Stimulated activated CD4-positive, alpha-beta T cell treated with anti-CD3 and anti-CD28 coated beads, Interleukin-1b, Interleukin-23, amount 100 ng/mL, for 24 hours (primary cell): ENCODE measurements at places on chromosomes 12 and 14.

GRCh38 chr14:100673085-100673806 lies 53.4 kb upstream of the DLK1 start:
- DNase-seq = no peak

DNA sequence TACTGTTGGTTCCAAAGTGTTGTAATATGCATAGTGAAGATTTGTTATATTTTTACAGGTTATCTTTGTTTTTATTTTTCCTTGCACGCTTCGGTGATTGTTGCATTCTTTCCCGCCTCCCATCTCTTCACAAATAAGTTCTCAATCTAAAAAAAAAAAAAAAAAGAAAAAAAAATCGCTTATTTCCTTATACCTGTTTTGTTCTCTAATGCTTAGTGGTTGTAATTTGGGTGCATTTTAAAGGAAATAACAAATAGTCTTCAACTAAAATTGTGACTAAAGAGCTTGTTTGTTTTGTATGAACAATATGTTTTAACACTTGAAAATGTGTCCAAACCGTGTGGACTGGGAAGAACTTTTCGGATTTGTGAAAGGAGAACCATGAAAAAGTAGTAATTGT lies 1.5 kb downstream of the CAND1 start:
- DNase-seq = no peak

- no peak for DNase-seq
These were observed 32.9 kb downstream of the ARID2 start for GRCh38 chr12:45762185-45763110.

- no peak for DNase-seq
These were observed 3.2 kb upstream of the HDAC7 start for GRCh38 chr12:47822863-47823262.
